ENCODE measurements at places on chromosomes 16 and 17. TPM values are rescaled to one million over a fixed set of nuclear protein-coding genes. Genes with fewer than 3 reads are reported as not detected.

The ITGB3 gene
- polyA plus RNA-seq: 3.7 TPM

The KRTAP3-1 gene
- not detected for polyA plus RNA-seq

The CIBAR2 gene
- polyA plus RNA-seq: 0.19 TPM

- peak; percentile 50 for DNase-seq
These were observed 11.6 kb upstream of the MFAP4 start for GRCh38 chr17:19398301-19399181.

DNA sequence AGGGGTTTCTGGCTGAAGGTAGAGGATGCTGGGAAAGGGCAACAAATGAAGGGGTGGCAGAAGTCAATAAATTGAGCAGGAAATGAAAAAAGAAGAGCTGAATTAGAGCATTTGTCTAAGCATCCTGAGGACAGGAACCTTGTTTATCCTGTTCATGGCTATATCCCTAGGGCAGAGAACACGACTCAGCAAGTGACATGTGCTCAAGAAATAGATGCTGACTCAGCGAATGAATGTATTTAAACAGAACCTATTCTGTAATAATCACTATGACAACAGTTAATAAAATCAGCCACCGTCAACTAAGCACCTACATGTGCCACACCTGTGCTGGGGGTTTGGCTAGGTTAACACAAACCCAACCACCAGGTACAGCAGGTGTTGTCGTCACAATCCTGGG, 80.3 kb downstream of the CDK5R1 start:
- no peak for DNase-seq

DNA sequence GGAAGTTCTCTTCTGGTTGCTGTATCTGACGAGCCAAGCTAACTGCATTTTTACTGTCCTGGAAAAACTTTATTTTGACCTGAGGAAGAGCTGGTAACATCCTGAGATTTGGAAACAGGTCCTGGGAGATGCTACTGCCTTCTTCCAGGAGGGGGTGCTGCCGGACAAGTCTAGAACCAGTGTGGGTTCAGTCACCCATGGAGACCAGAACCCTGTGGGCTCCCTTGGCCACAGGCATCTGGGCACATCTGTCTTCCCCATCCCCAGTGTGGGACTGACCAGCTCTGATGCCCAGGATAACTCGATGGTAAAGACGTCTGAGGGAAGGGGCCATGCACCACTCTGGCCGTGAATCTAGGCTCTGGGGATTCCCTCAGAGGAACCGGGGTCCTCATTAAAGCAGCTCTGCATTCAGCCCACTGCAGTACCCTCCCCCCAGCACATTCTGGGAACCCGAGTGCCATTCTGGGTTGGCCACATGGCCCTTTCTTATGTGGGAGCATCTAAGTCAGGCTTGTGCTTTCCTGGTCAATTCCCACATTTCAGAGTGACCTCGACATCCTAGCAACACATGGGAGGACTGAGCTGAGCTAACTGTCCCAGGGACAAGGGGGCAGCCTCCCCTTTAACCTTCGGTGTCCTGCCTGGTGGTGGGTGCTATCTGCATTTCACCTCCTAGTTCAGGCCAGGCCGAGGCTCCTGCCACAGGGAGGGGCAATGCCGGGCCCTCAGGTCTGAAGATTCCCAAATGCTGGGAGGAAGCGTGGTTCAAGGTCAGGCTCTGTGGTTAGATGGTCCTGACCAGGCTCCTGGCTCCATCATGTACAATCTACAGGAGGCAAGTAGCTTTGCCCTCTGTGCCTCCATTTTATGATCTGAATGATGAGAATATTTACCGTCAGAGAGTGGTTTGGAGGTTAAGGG, 6.4 kb downstream of the C16orf86 start:
- peak; percentile 65 for DNase-seq

DNA sequence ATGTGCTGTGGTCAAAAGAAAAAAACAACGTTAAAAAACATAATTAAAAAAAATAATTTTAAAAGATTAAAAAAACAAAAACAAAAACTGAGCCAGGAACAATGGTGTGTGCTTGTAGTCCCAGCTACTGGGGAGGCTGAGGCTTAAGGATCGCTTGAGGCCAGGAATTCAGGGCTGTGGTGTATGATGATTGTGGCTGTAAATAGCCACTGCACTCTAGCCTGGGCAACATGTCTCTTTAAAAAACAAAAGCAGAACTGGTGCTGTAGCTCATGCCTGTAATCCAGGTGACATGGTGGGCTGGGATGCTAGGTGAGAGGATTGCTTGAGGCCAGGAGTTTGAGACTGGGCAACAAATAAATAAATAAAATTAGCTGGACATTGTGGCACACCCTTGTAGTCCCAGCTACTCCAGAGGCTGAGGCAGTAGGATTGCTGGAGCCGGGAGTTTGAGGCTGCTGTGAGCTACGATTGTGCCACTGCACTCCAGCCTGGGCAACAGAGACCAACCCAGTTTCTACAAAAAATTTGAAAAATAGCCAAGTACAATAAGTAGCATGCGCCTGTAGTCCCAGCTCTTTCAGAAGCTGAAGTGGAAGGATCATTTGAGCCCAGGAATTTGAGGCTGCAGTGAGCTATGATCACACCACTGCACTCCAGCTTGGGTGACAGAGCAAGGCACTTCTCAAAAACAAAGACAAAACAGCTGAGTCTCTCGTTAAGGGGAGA, 43.6 kb downstream of the NFATC3 start:
- DNase-seq: no peak

DNA sequence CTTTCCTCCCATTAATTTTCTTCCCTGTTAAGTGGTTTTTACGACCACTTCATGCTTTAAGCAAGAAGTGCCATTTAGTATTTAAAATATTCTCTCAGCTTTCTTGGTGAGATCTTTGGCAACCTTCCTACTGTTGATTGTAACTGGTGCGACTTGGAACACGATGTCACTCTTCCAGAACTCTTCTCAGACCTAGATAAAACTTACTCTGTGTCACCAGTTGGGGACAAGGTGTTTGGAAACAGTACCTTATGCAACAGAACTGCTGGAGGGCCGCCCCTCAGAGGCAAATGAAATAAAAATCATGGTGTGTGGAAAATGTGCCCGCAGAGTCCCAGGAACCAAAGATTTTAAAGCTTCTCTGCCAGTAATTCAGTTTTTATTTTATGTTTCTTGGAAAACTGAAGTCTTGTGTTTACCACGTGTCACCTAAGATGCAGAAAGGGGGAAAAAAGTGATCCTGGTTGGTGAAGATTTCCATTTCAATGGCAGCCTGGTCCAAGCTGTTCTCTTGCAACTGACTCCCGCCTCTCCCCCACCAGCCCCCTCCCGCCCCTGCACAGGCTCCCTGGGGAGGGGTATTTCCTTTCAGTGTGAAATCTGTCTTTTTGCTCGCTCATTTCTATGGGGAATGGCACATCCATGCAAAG, 7.2 kb upstream of the HSD11B2 start:
- DNase-seq: no peak

DNA sequence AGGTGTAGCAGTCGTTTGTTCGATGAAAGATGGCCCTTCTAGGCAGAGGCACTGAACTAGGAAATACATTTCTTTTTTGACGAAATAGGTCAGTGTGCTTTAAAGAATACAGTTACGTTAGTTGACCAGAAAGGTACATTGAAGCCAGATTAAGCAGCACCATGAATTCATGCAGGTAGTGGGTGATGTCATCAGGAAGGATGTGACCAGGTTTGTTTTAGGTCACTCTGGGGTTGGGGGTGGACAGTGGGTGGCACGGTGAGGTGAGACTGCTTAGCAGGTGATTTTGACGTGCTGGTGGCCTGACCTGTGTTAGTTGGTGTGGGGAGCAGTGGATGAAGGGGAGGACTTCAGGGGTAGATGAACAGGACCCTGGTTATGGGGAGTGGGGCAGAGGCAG, 3.6 kb downstream of the INO80E start:
- no peak for DNase-seq

GRCh38 chr17:78797691-78798585, 15.9 kb upstream of the CYTH1 start:
- no peak for DNase-seq

GRCh38 chr16:56422896-56423441, 2.4 kb downstream of the AMFR start:
- DNase-seq: no peak

DNA sequence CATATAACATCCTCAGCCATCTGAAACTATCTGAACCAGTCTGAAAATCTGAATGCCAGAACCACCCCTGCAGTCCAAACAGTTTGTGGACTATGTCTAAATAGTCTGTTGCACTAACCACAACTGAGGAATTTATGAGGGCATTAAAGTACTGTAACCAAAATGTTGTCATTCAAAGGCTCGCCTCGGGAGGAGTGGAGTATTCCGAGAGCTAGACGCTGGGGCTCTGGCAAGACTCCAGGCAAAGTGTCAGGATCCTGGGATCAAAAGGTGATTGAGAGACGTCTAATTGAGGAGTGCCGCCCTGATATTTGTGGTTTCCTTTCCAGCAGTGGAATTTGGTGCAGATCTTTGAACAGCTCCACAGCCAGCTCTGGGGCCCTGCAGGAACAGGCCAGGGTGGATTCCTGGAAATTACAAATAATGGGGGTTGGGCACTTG, 142.9 kb upstream of the MYOCD start:
- DNase-seq: peak; percentile 21

- DNase-seq: no peak
These were observed 28.1 kb downstream of the SERPINF1 start for GRCh38 chr17:1789936-1790335.

DNA sequence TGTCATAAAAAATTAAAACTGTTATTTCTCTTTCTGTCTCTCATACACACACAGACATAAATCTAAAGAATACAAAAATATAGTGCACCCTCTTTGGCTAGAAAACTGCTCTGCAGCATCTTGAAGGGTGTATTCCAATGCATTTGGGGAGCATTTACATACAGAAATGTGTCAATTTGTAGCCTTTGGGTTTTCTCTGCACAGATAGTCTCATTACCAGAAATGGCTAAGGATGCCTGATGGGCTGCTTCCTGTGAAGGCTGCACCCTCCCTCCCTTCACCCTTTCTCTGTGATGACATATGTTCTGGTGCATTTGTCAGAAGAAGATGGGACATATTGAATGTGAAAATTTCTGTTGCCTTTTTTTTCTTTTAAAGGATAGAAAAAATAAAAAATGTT, 1239.3 kb downstream of the CDH11 start:
- DNase-seq: no peak

DNA sequence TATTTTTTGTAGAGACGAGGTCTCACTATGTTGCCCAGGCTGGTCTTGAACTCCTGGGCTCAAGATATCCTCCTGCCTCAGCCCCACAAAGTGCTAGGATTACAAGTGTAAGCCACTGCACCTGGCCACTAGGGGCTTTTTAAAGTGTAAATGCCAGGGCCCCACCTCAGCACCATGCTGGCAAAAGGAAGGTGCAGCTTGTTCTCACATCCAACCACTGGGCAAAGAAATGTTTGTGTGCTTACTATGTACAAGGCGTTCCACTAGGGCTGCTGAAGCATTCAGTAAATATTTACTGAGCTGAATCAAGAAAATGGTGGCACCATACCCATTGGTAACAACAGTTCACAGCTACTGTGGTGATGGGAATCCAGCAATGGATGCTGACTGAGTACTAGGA, 22.6 kb downstream of the COG1 start:
- no peak for DNase-seq

DNA sequence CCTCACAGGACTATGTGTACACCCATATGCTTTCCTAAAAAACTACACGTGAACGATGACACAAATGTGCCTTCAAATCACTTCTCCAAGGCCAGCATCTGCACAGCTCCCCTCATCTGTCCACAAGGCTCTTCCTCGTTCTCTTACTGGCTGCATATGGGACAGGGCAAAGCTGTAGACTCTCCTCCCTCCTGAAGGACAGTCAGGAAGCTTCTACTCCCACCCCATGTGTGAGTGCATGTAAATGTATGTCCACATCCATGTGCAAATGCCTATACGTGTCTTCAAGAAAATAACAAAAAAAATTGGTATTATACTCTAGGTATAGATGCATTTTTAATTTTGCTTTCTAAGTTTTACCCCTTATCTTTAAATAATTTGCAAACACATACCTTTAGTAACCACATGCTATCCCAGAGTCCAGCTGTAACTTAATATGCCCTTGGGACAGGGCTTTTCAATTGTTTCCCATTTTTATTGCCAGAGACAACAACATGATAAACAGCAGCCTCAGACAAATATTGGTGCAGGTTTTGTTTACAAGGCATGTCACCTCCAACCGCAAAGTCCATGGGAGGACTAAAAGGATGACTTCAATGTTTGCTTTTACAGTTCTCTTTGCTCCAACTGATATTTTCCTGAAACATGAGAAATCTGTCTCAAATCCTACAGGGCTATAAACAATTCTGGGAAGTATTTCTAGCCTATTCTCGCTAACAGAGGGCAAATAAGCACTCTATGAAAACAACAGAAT, 31.6 kb upstream of the FAAP100 start:
- DNase-seq: no peak

GRCh38 chr17:76738468-76738850, 540 bp downstream of the MFSD11 start:
- DNase-seq: peak; percentile 7

Data from small intestine (tissue), 16 donors.